ENCODE measurements at places on chromosomes 4 and X.

DNA sequence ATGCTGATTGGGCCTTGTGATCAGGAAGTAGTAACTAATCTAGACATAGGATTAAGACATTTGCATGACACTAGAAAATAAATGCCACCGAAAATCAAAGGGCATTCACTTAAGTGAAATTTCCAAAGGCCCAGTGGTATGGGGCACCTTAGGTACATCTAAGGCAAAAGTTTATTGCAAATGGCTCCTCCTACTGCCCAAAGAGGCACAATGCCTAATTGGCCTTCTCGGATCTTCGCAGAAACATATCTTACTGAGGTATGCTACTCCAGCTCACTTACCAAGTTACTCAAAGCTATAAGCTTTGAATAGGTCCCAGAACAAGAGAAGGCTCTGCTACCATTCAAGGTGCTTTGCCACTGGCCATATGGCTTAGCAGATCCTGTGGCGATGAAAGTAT, 174.8 kb upstream of the CXCL13 start:
- DNase-seq, result no peak

GRCh38 chr4:52701207-52701606, 42.1 kb upstream of the USP46 start:
- DNase-seq, result no peak

GRCh38 chrX:117895418-117895817, 221.2 kb downstream of the KLHL13 start:
- DNase-seq, result no peak

- DNase-seq, result no peak
Measured at GRCh38 chr4:39097290-39097689, 35.3 kb downstream of the KLHL5 start.

- no peak for DNase-seq
Measured at GRCh38 chr4:66572949-66573348, 902.7 kb upstream of the EPHA5 start.

GRCh38 chr4:189377569-189377968, 563.1 kb upstream of the FRG1 start:
- DNase-seq, result no peak

DNA sequence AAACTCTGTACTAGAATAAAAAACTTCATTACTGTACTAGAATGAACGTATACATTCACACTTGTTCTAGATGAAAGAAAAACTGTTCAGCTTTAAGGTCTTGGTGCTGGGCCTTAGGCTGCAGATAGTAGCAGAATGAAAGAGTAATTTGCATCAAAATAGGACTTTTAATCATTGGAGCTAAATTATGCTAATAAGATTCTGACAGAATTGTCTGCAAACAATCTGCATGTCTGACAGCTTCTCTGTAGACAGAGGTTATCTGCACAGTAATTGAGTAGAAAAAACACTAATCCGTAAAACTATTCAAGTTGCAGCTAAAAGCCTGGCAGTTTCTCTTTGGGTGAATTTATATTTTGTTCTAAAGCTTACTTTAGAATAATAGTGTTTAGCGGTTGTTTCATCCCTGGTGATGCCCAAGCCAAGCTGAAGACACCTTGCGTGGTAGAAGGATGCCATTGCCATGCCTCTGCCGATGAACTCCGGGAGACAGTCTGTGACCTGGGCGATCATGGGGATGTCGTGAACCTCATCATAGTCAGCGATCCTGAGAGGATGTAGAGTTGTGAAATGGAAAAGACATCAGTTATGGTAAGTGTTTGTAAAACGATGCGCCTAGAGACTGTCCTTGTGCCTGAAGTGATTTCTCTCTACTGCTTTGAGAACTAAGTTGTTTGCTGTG, 25.3 kb downstream of the LRP2BP start:
- no peak for DNase-seq

DNA sequence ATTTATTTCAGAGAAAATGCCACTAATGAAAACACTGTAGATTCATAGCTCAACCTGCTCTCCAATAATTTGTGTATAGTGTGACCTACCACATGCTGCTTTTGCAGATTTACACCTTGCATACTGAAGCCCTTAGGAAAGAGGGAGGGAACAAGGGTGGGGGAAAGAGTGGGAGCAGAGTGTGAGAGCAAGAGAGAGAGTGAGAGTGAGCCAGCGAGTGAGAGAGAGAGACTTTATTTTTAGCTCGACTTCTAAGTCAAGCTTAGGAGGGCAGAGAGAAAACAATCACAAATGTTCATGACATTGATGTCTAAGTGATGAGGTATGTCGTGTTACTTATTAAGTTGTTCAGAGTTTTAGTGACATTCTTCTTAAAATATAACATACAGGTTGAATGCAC, 112.5 kb upstream of the HAND2 start:
- no peak for DNase-seq

GRCh38 chr4:99722725-99723124, 65.1 kb upstream of the C4orf54 start:
- no peak for DNase-seq

- DNase-seq, result no peak
Measured at GRCh38 chr4:73341454-73341853, 62.6 kb upstream of the ALB start.

DNA sequence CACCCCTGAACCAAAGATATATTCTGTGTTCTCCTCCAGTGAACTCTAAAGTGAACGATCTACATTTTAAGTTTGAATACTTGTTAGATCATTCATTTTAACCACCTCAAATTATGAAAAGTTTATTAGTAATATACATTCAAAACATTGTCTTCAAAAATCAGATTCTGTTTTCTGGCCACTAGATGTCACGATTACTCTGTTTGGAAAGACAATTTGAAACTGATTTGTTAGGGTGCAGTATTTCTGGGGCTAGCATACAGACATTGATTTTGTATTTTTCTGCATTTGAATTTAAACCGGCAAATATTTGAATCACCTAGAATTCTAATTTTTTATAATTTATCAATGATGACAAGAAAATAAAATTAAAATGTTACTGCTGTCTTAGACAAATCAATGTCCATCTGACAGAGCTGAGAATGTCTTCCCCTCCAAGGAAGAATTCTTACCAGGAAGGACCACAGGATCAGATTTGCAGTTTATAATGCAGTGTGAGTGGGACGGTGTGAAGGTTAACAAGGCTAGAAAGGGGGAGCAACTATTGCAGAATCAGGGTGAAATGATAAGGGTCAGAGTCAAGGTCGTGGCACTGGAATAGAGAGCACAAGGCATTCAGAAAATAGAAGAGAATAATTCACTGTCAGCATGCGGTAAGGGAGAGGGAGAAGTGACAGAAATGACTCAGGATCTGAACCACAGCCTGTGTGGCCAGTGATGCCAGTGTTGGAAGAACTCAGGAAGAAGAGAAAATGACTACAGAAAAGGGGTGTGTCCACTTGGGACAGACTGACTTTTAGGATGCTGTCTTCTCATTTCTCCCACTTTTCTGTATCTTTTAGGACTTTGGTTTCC, 91.6 kb downstream of the ANXA10 start:
- DNase-seq, result no peak

DNA sequence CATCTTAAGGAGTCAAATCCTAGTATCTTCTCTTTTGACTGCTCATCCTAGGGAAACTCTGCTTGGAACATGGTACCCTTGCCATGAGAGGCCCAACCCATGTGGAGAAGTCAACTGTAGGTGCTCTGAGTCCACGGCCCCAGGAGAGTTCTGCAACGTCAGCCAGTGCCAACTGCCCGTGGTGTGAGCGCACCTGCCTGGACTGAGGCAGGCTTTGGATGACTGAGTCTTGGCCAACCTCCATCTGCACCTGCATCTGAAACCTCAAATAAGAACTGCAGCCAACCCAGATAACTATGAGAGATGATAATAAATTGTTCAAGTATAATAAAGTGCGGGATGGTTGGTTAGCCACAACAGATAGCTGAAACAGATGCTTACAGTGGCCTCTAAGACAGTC, 772.0 kb downstream of the TRIML1 start:
- no peak for DNase-seq

DNA sequence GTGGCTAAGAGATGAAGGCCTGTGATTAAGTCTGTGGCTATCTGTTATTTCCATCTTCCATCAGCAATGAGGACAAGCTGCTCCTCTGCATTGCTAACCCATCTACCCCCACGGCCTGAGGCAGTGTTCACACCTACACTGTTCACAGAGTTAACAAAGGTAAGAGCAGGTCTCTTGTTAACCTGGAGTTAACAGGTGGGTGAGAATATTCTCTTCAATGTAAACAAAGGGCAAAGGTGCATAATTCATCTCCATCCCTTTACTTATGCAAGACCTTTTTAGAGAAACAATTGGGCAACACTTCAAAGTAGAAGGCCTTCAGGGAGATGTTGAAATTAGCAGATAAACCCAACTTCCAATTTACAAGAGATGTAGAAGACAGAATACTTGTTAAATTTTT, 2.8 kb downstream of the SLC35A2 start:
- no peak for DNase-seq

DNA sequence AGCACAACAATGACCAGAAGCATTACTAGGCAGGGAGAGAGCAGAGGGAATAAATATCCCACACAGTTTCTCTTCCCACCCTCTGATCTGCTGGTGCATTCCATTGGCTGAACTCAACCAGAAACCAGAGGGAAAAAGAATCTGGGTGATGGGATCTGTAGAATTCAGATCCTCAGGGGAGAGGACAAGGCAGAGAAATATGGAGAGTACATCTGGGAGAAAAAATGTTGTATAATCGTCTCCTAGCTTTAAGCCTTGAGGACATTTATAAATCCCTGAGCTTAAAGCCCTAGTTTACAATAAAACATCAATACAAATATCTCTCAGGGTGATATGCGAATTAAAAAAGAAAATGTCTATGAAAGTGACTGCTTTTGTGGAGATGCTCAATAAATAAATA, 368.1 kb upstream of the MAD2L1 start:
- no peak for DNase-seq

- no peak for DNase-seq
Measured at GRCh38 chrX:40199704-40200103, 101.9 kb upstream of the BCOR start.
